ENCODE measurements at places on chromosomes 7 and 10.

DNA sequence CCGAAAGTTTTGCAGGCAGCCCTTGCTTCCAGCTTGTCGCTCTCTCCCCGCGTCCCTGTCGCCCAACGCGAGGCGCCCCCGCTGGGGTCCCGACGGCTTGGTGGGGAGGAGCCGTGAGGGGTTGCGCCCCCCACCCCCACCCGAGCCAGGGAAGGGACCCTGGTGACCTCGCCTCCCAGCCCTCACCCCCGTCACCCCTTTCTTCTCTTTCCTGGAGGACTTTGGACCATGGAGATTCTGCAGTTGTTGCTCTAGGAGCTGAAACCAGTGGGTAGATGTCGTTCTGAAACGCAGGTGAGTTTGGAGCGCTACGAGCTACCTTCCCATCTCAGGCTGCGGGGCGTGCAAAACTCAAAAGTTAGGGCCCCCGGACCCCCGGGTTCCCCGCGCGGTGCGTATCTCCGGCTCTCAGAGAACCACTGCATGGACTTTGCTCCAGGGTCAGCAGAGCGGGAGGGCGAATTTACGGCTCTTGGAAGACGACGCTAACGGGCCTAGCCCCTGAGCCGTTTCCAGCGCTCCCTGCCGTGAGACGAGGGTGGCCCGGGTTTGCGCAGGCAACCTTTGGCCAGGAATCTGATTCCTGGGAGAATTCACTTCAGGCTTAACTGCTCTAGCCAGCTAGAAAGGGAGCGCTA, 684 bp upstream of the ATXN7L1 start:
- no peak for DNase-seq

DNA sequence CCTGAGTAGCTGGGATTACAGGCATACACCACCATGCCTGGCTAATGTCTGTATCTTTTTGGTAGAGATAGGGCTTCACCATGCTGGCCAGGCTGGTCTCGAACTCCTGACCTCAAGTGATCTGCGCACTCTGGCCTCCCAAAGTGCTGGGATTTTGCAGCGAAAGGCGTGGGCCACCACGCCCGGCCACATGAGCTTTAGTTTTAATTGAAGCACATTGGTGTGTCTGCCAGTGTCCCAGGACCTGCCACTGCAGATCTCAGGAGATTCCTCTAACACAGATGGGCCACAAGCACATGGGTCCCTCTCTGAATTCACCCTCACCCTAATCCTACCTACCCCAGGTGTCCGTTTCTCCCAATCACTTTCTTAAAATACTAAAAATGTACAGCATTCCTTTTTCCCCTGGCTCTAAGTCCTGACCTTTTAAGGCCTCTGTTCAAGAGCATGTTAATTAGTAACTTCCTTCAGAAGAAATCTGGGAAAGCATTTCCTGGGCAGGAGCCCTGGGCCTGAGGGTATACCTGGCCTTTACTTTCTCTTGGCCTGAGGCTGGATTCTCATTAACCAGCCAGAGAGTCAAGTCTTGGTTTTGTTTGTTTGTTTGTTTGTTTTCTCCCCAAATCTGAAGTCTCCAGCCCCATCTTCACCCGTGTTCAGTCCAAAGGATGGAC, 82.6 kb downstream of the PRPF18 start:
- DNase-seq, result no peak

DNA sequence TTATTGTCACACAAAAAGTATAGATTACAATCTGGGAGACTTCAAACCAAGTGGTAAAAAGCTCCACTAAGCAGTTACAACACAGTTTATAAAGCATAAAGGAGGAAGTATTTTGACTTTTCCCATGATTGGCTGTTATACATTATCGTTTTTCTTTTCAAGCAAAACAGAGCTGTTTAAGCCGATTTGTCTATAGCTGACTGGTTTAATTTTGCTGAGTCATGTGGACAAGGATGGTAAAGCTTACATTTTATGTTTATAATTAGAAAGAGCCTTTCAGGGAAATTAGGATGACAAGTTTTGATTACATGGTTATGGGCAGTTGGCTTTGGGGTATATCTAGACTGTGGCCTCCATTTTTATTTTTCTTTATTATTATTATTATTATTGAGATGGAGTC, 152.5 kb upstream of the STK17A start:
- DNase-seq, result no peak

DNA sequence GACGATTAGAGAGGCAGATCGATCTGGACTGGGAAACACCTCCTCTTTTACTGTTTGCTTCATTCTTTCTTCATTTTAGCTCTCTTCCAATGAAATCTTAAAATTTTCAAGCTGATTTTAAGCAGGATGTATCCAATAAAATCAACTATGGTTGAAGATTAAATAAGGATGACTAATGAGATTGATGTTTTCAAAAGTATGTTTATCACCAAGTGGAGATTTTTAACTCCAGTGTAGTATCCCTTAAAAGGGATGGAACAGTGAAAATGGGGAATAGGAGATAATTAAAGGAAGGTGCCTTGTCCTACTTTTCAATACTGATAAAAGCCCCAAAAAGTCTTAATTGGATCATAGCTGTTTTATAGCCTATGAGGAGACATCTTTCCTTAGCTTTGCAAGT, 11.6 kb upstream of the LIPF start:
- DNase-seq, result no peak

DNA sequence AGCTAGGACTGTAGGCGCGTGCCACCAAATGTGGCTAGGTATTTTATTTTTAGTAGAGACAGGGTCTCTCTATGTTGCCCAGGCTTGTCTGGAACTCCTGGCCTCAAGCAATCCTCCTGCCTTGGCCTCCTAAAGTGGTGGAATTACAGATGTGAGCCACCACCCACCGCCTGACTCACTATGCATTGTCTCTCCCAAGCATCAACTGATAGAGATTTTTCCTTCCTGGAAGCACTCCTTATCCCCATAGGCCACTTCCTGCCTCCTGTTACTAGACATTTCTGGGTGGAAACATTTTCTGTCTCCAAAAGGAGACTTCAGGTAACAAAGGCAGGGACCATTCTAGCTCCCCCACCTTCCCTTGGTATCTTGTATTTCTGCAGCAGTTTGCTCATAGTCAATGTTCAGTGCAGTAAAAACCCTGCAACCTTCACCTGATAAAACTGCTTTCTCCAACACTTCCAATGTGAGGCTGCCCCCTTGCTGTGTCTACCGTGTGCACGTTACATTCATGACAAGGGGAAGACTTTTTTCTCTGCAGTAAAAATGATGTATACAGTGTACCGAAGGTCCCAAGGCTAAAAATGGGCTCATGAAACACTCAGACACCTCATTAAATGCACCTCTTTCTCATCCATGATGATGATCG, 84.9 kb downstream of the NHLRC2 start:
- DNase-seq, result no peak

- DNase-seq, result no peak
These were observed 30.9 kb downstream of the DNAJB12 start for GRCh38 chr10:72323771-72324191.
